RWPE2 (cell line): ENCODE measurements at places on chromosomes 2 and 18.
A peak's percentile ranks its signal among the peaks of the same experiment; 100 is the strongest.

DNA sequence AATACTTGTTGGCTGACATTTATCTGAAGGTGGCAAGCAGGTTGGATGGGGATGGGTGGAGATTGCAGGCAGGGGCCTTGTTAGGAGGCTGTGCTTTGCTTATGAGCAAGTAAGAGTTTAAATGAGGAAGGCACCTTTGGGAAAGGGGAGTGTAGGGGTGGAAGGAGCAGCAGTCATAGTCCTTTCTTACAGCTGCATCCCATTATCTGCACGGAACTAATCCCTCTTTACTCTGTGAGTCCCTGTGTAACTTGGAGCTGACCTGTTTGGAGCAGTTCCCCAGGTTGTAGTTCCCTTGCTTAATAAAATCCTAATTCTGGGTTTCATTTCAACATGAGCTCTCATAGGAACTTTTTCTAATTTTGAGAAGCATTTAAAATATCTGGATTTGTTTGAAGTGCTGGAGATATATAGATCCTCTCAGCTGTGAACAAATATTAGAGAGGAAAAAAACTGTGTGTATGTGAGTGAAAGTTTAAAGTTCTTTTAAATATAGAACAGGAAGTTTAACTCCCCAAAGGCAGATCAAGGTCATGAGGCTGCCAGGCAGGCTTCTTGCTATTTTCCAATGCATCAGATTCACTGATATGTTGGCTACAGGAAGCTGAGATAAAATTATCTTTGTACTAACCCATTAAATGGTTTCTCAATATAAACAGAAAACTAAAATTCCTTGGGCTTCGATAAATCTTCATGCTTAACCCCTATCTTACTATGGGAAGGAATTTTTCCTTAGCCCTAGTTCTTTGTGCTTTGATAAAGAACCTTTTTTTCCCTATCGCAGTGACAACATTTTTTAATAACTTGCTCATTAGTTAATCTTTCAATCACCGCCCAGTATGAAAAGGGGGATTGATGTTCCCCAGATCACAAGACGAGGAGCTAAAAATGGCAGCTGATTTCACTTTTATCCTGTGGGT is 104.6 kb upstream of the EML6 start:
- no peak for DNase-seq

DNA sequence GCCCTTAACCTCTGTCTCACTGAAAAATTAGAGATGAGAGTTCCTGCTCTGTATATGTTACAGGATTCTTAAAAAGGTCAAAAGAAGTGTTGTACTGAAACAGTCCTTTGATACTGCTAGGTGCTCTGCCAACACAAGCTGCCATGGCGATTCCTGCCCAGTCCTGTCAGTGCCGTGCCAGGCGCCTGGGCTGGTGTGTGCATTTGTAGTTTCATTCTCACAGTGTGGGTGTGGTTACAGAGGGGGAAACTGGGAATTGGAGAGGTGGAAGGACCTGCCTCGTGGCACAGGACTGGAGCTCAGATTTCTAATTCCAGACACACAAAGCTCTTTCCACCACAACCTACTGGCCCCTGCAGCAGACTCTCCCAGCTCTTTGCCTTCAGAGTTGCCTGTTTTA is 122.3 kb upstream of the RAB6C start:
- no peak for DNase-seq

DNA sequence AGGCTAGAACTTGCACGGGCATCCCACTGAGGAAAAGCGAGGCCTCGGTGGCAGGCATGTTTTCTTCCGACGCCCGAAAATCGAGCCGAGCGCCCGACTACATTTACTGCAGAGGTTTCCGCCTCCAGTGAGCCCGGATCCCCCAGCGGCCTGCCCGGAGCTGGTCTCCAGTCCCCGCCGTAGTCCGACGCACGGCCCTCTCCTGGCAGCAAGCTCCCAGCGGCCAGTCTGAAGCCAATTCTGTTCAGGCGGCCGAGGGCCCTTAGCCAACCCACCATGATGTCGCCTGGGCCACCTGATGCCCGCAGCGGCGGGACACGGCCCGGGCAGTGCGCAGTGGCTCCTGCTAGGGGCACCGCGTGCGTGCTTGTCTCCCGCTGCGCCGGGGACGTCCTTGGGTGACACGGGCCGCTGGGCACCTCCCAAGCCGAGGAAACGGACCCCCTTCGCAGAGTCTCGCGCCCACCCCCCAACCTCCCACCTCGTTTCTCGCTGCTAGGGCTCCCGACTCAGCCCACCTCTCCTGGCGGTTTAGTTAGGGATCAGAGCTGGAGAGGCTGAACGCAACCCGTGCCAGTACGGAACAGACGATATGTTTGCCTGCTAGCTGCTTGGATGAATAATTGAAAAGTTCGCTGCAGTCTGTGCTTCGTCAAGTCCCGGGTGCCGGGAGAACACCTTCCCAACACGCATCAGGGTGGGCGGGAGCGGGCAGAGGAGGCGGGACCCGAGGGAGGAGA is 5.3 kb downstream of the ONECUT2 start:
- DNase-seq = no peak

DNA sequence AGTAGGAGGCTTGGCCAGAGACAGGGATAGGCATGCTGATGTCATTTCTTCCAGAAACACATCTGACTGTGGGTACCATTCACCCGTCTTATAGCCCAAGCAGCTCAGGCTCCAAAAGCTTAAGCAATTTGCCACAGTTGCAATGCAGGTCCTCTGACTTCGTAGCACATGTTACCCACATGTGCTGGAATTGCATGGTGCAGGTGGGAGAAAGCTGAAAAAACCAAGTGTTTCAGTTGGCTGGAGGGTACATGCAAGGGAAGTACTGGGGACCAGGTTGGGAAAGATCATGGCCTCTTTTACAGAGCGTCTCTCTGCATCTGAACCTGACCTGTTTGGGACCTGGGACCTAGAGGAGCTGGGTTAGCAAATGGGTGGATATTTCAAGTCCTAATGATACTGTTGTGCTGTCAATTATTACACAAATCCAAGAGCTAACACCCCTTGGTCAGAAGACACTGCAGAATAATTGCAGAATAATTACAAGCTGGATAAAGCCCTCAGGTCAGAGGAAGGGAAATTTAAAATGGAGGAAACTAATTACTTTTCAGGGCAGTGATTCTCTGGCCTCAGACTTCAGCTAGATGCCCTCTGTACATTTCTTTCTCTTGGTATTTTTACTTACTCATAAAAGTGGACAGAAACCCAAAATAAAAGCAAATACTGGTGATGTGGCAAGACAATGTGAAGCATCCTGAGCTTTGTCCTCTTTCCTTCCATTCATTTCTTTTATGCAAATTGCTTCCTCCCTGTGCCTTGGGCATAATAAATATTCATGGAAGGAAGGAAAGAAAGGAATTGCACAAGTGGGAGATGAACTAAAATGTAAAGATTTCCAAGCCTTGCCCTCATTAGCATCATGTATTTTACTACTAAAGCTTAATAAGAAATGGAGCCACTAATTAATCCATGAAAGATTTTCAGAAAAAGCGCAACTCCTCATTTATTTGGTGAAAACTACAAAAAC is 45.6 kb upstream of the TTC39C start:
- DNase-seq = no peak

GRCh38 chr2:189022053-189022481 is 47.9 kb downstream of the COL3A1 start:
- no peak for DNase-seq

DNA sequence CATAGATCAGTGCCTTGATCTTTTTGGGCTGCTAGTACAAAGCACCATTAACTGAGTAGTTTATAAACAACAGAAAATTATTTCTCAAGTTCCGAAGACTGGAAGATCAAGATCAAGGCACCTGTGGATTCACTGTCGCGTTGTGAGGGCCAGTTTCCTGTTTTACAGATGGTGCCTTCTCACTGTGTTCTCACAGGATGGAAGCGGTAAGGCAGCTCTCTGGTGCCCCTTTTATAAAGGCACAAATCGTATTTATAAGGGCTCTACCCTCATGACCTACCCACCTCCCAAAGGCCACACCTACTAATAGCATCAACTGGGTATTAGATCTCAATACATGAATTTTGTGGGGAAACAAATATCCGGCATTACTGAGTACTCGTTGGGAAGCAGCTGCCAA is 729.5 kb upstream of the SLC39A10 start:
- DNase-seq = no peak

DNA sequence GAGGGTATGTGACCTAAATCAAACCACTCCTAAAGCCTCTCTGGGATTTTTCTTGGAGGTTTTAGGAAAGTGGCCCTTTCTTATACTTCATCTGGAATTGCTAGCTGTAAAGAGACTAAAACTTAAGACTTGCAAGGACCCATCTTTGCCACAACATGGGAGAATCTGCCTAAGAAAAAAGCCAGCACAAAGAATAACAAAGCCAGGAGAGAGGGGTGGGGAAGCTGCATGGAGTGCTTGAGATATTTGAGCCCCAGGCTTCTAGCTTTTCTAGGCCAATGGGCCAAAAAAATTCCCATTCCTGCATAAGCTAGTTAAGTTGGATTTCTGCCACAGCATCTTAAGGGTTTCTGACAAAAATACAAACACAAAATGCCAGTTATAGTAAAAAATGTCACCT is 38.5 kb upstream of the LYPD6 start:
- DNase-seq = no peak

DNA sequence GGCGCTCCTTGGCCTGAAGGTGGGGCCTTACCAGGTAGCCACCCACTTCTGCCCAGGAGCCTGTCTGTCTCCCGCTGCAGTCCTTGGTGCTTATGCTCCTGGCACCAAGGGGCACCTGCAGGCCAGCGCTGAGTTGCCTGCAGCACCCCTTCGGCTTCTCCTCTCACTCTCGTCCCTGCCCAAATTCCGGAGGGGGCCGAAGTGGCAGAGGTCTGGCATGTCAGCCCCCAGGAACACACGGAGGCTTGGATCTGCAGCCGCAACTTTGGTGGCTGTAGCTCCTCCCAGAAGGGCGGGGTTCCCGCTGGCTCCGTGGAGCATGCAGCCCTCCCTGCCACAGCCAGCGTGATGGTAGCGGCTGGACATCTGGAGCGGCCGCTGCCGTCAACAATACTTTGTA is 37.7 kb upstream of the ZNF804A start:
- DNase-seq = peak; percentile 46

DNA sequence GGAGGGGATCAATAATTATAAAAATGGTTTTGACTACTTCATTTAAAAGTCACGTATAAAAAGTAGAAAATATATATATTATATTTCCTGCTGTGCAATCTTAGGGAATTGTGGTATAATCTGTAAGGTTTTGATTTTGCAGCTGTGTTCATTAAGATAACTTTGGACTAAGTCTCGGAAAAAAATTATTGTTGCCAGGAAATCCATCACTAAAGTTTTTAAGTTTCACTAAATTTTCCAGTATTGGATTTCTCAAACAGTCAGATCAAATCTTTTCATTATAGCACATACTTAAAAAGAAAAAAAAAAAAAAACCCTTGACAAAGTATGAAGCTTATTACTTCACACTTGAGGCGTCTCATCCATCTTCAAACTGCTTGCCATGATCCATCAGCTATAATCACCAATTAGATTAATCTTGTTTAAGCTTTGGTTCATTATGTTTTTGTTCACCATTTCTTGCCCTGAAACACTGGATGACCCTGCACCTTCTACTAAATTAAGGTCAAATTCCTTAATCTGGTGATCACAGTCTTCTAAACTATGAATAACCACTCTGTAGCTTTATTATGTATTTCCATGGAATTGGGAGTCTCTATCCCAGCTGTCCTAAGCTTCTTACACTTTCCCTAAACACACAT is 326.6 kb upstream of the COL3A1 start:
- DNase-seq = no peak

- DNase-seq = no peak
Observed at GRCh38 chr18:58392324-58393000, 236.4 kb downstream of the ALPK2 start.

GRCh38 chr2:38074058-38074763 is 1.7 kb downstream of the CYP1B1 start:
- DNase-seq = no peak

- DNase-seq = no peak
Observed at GRCh38 chr2:28633204-28633603, 118.4 kb upstream of the PPP1CB start.

- DNase-seq = no peak
Observed at GRCh38 chr2:204860274-204860673, 315.0 kb downstream of the PARD3B start.

- no peak for DNase-seq
Observed at GRCh38 chr2:101041413-101041812, 39.3 kb downstream of the RPL31 start.

DNA sequence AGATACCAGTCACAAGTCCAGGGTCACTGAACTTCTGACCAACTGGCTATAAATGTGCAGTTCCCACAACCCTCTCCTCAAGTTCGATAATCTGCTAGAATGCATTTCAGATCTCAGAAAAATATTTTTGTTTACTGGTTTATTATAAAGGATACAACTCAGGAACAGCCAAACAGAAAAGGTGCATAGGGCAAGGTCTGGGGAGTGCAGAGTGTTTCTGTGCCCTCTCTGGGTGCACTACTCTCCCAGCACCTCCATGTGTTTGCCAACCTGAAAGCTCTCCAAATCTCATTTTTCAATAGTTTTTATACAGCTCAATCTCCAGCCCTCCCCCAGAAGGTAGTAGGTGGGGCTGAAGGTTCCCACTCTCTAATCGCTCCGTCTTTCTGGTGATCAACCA is 85.2 kb downstream of the SKA1 start:
- no peak for DNase-seq

DNA sequence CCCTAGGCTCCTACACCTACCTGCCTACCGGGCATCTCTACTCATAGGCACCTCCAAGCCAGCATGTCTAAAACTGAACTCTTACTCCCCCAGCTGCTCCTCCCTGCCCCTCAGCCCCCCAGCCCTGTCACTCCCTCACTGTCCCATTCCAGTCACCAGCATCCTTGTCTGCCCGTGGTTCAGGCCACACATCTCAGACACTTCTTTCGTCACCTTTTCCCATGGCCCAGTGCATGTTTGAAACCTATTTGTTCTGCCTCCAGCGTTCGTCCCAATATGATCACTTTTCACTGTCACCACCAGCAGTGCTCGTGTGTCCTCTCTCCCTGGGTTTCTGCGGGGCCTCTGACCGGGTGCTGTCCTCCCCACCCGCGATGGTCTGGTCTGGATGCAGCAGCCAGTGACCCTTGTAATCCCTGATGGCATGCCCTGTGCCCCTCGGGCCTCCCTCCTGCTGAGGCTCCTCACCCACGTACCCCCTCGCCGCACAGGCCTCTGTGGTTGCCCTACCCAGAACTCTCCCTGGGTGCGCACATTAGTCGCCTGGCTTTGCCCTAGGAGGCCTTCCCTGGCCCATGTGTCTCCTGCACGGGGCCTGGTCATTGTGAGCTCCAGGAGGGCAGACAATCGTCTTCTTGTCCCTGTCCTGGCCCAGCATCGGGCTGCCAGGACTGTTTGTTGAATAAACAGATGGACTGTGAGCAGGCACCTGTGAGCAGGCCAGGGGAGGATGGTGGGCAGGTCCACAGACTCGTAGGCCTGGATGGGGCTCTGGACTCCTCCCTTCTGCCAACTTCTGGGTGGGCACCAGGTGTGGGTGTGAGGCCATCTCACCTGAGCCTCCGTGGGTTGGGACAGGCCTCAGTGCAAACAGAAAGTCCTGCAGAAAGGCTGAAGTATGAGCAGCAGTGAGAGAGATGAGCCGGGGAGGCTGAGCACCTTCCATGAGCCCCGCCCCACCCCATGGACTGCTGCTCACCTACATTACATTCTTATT is 15.5 kb downstream of the LDLRAD4 start:
- no peak for DNase-seq
